ENCODE measurements at places on chromosomes 16 and 17.
A peak's percentile ranks its signal among the peaks of the same experiment; 100 is the strongest.

DNA sequence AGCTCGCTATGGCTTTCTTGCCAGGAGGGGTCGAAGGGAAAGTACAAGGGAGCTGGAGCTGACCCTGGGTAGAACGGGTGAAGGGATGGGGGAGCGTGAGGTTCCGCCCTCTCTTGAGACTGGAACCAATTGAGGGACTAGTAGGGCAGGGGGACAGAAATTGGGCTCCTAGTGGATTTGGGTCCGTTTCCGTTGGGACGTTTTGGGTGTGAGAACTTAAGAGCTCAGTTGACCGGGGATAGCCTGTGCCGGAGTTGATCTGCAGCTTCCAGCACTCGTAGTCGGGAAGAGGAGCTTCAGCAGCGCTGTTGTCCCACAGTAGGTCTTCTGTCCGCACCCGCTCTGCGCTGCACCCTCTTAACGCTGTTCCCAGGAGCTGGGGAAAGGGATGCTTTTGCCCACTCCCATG, 481 bp downstream of the CNTROB start:
- DNase-seq, result no peak

GRCh38 chr16:57356547-57356946, 2.0 kb upstream of the CCL22 start:
- no peak for DNase-seq

DNA sequence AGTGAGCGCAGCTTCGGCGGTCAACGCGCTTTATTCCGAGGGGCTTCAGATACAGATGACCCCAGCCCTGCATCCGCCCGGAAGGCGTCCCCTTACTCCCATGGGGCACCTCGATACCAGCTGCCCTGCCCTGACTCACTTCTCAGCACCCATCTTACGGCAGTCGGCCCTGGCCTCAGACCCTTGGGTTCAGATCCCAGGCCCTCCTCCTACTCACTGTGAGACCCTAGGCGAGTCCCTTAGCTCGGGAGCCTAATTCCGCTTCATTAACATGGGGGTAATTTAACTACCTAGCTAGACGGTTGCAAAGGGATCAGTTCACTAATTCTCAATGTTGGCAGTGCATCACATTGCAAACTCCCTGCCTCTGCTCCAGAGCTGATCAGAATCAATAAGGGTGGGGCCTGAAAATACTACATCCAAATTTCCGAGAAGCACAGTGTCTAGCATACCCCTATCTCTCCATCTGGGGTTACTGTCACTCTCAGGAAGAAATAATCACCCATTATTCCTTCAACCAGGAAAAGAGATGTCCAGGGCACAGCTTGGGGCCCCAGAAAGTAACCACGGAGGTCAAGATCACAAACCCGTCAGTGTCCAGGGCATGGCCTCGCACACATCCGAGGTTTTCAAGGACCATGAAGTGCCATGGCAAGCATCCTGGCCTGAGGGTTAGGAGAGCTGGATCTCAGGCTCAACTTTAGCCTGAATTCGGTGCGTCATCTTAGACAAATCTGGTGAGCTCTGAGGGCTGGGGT, 415 bp upstream of the FLOT2 start:
- DNase-seq, result no peak

DNA sequence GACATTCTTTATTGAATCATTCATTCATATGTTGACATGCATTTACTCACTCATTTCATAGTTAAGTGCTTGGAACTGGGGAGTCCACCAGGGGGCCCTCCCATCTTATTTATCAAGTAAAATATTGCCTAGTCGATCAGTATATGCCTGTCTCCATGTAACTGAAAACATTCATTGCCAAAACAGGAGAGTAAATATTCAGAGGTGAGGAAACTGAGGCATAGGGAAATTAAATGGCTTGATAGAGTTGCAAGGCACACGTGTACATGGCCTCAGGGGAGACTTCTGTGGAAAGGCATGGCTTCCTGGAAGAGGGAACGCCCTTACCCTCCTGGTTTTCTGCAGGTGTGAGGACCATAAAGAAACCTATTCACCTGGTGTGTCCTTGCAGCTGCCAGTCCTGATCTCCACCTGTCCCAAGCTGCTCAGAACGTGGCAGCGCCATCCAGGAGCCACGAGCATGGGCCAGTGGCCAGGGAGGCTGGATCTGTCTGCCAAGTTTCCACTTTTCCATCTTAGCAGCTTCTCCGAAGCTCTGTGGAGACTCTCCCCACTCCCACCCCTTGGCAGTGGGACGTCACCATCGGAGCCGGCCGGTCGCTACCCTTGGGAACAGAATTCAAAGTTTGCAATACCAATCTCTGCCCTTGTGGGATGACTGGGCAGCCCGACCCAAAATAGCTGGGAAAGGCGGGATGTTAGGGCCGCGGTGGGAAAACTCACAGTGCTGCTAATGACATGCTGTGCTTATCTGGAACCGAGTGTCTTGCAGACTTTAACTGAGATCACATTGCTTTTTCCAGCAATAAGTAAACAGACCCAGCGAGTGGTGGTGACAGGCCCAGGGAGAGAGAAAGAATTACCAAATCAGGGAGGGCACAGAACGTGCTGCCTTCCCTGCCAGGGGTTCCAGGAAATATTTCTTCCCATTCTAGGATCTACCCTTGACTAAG, 4.1 kb upstream of the C1QTNF1 start:
- no peak for DNase-seq

DNA sequence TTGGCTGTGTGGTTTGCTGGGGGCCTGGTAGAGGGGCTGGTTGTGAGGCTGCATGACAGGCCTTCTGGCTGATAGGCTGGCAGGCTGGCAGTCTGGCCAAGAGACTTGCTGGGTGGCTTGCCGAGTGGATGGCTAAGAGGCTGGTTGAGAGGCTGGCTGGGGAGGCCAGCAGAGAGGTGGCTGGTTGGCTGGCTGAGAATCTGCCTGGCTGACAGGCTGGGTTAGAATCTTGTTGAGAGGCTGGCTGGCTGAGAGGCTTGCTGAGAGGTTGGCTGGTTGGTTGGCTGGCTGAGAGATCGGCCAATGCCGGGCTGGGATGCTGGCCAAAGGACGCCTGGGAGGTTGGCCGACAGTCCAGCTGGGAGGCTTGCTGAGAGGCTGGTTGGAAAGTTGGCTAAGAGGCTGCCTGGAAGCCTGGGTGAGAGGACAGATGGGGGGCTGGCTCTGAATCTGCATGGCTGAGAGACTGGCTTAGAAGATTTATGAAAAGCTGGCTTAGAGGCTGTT, 35.9 kb upstream of the ACSM2B start:
- no peak for DNase-seq

DNA sequence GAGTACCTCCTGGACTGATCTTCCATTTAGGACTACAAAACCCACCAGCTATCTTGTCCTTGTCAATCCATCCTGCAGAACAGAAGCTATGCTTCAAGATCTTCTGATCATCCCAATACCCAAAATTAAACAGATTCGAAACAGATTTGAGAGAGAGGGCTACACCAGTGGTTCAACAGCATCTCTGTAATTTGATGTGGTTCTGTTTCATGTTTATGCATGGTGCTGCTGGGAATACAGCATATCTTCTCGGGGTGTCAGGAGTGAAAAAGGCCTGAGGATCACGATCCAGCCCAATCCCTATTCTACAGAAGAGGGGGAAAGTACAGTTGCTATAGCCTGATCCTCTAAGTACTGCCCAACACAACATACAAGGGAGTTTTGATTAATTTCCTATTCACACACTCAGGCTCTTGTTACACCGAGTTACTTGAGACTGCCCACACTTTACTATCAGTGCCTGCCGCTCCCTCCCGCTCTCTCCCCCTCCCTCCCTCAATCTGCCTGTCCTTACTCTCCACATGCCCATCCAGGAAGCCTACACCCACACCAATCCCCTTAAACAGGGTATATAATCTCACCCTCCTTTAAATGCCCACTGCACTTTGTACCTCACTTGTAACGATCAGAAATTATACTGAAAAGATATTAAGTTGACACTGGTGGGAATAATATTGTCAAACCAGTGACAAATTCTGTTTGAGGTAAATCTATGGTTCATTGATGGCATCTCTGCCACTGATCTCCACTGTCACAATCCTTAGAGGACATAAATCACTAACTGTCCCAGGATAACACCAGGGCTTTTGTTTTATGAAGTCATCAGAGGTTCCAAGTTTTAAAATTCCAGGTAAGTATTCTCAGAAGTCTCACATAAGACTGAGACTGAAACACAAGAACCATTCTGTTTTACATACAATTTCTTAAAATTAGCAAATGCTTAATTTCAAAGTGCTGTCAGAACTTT, 89.3 kb upstream of the PLEKHM1 start:
- DNase-seq, result no peak

- no peak for DNase-seq
Observed at GRCh38 chr17:73624496-73624988, 19.7 kb downstream of the SDK2 start.

GRCh38 chr16:67967958-67968399, 458 bp downstream of the SLC12A4 start:
- DNase-seq, result peak; percentile 68

GRCh38 chr17:80660527-80661198, 116.0 kb downstream of the RPTOR start:
- no peak for DNase-seq

GRCh38 chr17:66386498-66387351, 84.3 kb downstream of the PRKCA start:
- no peak for DNase-seq

DNA sequence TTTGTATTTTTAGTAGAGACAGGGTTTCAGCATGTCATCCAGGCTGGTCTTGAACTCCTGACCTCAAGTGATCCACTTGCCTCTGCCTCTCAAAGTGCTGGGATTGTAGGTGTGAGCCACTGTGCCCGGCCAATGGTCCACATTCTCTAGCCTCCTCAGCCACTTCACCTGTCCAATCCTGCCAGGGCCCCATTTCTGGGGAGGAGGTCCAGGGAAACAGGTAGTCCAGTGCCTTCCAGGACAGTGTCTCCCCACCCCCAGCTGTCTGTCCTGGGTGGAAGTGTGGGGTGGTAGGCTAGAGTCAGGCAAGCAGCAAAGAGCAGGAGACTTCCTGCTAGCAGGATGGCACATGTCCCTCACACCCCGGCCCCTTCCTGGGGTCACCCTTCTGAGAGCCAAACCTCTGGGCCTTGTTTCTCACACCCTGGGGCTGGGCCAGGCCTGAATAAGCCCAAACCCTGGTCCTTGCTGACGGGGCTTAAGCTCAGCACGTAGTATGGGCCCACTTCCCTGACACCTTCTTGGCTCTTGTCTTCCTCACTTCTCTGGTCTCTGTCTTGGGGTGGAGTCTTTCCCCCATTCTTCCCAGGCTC, 5.0 kb downstream of the FHOD1 start:
- no peak for DNase-seq

DNA sequence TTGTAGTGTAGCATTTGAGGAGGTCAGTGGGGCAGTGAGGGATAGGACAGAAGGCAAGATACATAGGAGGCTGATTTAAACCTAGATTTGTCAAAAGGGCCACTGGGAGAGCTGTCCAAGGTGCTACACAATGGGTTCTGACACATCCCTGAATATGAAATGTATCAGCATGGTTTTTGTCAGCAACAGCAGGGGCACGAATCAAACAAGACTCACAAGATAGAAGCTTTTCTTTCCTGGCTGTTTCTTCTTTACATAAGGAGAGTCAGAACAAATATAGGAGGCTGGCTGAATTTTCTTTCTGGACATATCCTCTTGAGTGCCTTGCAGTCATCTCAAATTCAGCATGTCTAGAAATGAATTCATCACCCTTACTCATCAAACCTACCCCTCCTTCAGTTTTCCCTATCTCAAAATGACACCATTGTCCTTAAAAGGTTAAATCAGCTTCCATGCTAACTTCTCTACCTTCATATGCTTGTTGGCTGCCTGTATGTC, 130.5 kb downstream of the NPIPB5 start:
- no peak for DNase-seq

GRCh38 chr17:82301916-82302567, 15.4 kb downstream of the CD7 start:
- no peak for DNase-seq

- DNase-seq, result no peak
Observed at GRCh38 chr17:68954146-68954896, 871 bp downstream of the ABCA8 start.

- DNase-seq, result peak; percentile 25
Observed at GRCh38 chr17:28327709-28328108, 7.6 kb downstream of the IFT20 start.

DNA sequence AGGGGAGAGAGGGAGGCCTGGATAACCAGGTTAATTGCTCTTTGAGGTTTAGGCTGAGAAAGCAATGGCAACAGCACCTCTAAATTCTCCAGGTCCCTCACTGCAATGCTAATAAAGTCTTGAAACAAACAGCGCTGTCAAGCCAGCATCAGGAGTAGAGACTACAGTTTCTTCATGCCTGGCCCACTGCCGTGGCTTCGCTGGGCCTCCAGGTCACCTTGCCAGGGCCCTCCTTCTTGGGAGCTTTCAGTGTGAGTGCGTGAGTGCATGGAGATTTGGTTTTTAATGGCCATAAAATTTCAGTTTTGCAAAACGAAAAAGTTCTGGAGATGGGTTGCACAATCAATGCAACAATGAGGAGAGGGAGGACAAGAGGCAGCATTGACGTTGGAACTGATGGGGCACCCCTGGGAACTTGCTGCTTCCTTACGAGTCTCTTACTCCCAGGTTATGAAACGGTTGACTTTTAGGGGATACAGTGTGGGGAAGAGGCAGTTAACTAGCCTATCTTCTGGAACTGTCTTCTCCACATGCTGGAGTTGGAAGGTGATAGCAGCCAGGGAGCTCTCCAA, 229.4 kb downstream of the XYLT1 start:
- no peak for DNase-seq

GRCh38 chr16:49699841-49700175, 156.1 kb downstream of the ZNF423 start:
- no peak for DNase-seq

DNA sequence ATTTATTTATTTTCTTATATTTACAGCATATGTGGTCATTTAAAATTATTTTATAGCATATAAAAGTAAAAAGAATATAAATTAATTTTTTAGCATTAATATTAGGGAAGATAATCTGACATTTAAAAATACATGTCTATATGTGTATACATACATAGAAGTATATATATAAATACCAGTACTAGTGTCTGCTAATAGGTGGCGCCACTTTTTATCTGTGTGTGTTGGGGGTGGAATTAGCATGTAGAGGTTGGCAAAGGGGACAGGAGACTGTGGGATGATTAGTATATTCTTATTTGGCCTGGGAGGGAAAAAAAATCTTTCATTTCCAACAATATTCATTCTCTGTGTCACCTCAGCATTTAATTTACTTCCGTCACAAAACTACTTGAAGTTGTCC, 359.1 kb downstream of the WWOX start:
- DNase-seq, result no peak

Measured in ecto neural progenitor cell (in vitro differentiated cells).